Uterine smooth muscle cell (primary cell): ENCODE measurements at places on chromosomes 5 and 9. TPM values are rescaled to one million over a fixed set of nuclear protein-coding genes. Genes with fewer than 3 reads are reported as not detected.

Gene OR1N2
- 0.50 TPM in 1 of 2 replicates, not detected in the other for total RNA-seq

Gene LIX1
- not detected in 2 replicates for total RNA-seq

Gene EGR1
- total RNA-seq: 3.6 and 6.2 TPM in 2 replicates

Gene MEIKIN
- not detected in 2 replicates for total RNA-seq

Gene NDST1
- total RNA-seq: 33.4 and 39.5 TPM in 2 replicates
